Endothelial cell of umbilical vein (primary cell): ENCODE measurements at places on chromosomes 5 and 9.

DNA sequence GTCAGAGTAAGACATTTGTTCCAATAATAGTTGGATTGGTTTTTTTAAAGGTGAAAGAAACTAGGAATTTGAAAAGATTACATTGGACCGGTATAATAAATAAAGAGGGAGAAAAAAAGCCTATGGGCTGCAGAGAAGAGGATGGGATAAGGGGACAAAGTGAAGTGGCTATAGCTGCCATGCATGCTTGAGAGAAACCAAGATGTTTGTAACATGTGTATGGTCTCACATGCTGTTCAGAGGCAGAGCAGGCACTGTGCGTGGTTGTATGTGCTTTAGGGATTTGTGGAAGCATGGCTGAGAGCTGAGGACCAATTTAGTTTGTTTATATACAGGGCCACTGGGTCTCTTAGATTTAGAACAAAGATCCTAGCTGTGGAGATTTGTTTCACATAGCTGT is 32.7 kb downstream of the LNPEP start:
- peak; percentile 45 for DNase-seq

- DNase-seq: no peak
Observed at GRCh38 chr9:7561527-7562080, 238.0 kb downstream of the DMAC1 start.

GRCh38 chr5:38720554-38721361 is 125.1 kb upstream of the OSMR start:
- no peak for DNase-seq

- DNase-seq: no peak
Observed at GRCh38 chr5:98341038-98342032, 432.1 kb upstream of the RGMB start.
